ENCODE measurements at places on chromosomes 5 and 9. TPM values are rescaled to one million over a fixed set of nuclear protein-coding genes. Genes with fewer than 3 reads are reported as not detected.

DNA sequence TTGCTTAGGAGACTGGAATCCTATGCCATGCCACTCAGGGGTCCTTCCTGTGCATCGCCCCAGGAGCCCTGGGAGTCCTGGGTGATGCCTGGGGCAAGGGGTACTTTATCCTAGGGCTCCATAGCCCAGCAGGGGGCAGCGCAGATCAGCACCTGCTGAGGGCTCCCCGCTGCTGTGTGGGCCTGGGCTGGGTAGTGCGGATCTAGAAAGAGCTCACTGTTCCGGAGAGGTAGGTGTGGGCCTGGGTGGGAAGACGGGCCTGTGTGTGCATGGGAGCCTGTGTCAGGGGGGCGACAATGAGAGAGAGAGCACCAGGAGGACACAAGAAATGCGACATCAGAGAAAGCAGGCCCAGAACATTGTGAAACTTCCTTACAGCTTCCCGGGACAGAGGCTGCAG lies 11.4 kb upstream of the DAB2IP start:
- no peak for DNase-seq

The GMCL2 gene
- not detected for polyA plus RNA-seq

DNA sequence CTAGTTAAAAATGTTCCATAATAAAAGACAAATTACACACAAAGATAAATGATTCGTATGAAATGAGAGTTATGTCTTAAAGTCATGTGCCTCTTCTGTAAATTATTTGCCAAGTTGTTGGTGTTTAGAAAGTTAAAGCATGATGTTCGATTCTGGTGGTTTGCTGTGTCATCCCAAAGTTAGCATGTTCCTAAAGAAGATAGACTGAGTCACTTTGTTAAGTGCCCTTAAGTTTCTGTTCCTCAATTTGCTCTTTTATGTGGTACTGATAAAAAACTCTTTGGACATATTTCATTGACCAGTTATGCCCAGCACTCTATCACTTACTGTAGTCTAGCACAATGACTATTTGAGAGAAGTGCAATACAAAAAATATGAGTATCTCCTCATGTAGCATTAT lies 366.9 kb upstream of the ZNF608 start:
- no peak for DNase-seq

The SIT1 gene
- 0.26 TPM for polyA plus RNA-seq

DNA sequence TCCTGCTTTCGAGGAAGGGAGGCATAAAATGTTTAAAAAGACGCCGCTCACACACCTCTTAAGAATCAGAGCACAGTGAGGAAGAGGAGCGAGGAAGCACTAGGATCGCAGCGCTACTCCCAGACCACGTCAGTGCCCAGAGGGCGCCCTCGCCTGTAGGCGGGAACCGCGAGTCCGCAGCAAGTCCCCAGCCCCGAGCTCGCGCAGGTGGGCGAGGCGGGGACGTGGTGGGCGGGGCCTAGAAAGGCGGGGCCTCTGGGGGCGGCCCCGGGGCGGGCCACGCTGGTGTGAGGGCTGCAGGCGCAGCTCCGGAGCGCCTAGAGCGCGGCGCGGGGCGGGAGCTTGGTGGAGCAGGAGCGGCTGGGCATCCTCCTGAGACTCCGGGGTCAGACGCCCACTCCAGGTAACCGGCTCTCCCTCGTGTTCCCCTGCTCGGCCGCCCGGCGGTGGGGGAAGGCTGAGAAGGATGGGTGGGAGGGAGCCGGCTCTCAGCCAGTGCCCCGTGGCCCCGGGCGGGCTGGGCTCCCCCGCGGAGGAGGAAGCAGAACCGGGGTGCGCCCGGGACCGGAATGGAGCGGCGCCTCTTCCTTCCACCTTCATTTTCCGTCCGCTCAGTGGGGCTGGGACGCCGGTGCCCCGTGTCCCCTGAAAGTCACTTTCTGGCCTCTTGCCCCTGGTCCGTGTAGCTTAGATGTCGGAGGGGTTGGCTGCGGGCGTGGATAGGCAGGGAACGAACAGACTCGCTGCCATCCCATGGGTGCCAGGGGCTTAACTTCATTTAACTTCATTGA lies at the start of gene GCNT1:
GCNT1 (plus strand) TSS at position 280 of the 791 bp plus-strand sequence. CDS start 43,200 bp downstream, outside the sequence.
- peak; percentile 86 for DNase-seq

DNA sequence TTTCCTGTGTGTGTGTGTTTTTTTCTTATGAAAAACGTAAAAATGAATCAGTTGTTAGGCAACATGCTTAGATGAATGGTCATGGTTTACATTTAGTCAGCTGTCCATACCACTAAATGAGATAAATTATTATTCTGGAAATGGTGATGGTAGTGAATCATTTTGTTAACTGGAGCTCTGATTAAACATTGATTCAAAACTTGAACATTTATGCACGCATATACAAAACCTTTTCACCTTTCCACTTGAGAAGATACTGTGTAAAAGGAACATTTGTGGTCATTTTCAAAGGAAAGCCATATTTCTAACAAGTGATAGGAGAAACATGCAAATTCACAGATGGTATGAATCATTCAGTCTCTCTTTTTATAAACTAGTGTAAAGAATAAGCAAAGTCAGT lies 162.0 kb downstream of the SLC25A46 start:
- DNase-seq = no peak

- no peak for DNase-seq
These were observed 400.5 kb downstream of the ARRDC3 start for GRCh38 chr5:90982576-90982975.

DNA sequence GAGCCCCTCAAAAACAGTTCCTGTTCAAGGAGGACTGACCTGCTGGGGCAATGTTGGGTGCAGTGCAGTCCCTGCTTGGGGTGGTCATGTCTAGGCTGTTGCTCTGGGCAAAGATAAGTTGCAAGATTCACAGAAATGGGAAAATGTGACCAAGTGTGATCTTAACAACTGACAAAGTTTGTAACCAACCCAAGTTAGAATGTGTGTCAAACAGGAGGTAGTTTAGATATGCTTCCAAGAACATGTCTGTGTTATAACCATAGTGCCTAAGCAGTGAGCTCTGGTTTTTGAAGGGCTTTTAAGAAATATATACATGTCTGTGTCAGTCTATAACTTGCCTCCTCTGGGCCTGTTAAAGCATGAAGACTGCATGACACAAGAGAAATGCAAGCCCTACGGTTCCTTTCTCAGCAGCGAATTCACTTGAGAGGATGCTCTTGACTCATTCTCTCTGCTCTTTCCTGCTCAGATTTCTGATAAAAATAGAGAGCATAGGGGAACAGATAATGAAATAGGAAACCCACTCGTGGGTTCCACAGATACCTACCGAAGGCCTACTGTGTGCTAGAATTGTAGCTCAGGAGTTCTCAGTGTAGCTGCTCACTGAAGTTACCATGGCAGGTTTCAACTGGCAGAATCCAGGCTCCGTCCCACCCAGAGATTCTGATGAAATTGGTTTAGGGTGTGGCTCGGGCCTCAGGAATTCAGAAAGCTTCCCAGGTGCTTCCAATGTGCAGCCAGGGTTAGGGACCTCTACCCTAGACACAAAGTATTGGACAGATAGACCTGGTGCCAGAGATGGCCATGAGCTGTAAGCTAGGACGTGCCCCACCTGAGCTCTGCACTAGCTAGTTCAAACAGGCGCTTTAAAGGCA lies 52.4 kb downstream of the ARHGEF37 start:
- no peak for DNase-seq

GRCh38 chr5:178426326-178427130 lies 163.7 kb downstream of the COL23A1 start:
- DNase-seq = no peak

DNA sequence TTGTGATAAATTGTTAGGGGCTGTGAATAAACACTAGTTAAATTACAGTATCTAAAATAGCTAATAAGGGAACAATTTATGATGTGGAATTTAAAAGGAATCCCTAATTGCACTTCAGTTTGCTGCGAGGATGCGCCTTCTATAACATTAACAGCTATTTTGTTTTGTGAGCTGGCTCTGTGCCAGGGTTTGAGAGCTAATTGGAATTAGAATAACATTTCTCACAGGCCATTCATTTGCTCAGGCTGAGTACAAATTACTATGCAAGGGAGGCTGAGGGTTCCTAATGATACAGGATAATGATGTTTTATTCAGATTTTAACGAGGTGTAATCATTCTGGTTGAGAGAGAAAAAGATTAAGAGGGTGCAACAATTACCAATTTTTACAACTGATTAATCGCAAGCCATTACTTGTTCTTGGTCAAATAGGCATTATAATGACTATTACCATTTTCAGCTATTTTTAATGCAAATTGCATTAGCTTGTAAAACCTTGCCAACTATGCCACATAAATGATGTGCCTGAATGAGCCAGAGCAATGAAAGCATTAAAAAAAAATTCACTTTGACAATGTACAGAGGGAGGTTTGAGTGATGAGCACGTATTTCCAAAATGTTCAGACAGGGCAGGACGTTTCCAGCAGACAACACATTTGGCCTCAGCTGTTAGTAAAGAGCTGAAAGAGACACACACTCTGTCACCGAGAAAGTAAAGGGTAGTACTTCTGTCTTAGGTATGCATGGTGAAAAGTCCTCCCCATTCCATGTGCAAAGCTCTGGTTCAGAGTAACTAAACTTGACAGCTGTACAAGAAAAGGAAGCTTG lies 576.5 kb downstream of the TLE1 start:
- DNase-seq = no peak

DNA sequence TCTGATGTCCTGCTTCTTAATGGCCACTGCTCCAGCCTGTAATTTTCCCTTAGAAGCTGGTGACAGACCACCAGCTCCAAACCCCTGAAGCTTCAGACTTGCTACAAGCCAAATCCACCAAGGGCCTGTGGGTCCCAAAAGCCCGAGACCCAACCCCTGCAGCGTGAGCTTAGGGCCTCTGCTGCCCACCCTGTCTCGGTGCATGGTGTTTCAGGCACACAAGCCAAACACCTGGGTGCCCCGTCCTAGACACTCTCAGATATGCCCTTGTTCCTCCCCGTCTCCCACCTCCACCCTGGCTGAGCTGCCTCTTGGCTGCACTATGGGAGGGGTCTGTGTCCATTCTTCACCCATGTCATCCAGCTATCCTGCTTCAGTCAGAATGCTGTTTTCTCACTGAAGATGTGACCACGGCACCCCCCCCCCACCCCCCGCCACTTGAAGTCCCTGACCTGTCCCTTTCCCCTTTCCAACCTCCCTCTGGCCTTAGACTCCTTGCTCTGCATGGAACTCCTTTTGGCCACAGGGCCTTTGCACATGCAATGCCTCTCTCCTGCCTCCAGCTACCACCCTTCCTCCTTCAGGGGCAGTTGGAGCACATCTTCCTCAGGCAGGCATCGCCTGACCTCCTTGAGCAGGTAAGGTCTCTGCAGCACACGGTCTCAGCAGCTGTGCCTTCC lies 55.8 kb downstream of the ZNF354C start:
- no peak for DNase-seq

The NR5A1 gene
- not detected for polyA plus RNA-seq

GRCh38 chr9:124558777-124559470 lies 51.7 kb upstream of the NR5A1 start:
- no peak for DNase-seq

DNA sequence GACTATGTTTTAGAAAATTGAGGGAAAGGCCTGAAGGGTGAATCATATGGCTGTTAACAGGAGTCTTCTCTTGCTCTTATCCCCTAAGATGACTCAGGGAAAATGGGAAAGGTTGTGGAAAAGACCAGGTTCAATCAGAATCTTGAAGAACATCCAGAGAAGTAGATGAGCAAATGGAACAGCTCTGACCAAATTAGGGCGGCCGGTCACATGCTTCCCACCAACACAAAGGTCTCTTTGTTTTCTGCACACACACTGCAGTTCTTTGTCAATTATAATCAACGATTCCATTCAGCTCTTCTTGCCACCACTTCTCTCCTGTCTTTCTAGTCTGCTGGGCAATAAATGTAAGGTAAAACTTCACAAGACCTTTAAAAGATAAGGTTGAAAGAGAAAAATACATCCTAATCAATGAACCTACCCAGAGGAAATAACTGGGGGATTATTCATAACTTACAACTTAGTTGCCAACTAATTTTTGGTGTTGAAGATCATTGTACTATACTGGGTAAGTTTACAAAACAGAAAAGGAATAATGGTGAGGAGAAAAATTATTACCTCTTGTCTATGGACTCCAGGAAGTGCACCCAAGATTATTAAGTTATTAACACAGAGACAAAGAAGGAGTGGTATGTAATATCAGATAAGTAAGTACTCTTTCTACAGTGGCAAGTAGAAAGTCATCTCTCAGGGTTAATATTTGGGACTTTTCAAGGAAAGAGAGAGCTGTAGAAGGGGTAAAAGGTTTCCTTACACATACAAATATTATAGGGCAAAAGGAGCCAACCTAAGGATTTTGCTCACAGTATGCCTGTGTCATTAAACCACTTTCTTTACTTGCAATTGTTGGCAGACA lies 441.9 kb upstream of the PIK3R1 start:
- no peak for DNase-seq

DNA sequence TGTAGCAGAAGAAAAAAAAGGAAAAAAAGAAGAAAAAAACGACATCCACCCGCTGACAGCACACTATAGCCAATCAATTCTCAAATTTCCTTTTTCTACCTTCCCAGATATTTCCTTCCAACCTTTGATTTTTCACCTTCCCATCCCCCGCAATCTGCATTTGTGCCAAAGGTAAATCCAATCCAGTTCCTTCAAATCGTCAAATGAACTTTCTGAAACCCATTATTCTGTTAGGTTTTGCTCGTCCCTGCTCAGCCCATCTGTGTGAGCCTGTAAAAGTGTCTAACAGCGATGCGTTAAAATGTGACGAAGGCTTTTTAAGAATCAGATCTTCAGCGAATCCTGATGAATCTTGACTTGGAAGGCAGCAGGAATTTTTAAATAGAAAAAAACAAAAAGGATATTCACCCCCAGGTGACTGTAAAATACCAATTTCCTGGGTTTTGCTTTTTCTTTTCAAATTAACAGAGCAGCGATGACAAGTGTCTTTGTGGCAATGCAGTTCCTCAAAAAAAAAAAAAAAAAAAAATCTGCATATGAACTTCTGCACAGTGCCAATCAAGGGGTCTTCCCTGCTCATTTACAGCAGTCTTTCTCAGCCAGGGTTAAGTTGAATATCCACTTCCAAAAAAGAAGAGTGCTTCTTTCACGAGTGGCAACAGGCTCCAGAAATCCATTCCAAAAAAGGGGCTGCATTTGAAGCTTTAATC lies 367 bp upstream of the SHC3 start:
- DNase-seq = no peak

DNA sequence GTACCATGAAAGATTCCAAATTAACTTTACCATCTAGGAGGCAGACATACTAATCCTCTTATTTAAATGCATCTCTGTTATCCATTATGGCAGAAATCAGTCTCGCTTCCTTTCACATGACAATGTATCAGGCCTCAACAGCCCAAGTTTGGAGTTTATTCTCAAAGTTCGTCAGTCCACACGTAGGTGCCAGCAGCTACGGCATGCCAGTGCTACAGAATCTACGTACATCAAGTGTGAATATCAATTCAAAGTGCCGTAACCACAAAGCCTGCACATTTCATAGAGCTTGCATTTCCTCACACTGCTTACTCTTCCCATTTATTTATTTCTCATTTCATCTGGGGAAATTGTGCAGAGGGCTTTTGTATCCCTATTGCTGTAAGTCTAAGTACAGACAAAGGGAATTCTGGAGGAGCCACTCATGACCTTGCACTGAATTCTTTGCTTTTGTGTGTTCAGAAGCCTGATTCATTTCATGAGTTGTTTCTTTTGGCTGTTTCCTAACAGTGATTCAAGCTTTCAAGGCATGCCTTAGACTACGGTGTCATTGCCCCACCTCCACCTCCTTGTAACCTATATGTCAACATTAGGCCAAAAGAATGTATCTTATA lies 10.0 kb downstream of the ENC1 start:
- DNase-seq = peak; percentile 85

The SLC23A1 gene
- 0.19 TPM for polyA plus RNA-seq

The CMYA5 gene
- polyA plus RNA-seq = not detected

- DNase-seq = no peak
These were observed 406.4 kb upstream of the CLINT1 start for GRCh38 chr5:158265346-158265745.
